ENCODE measurements at places on chromosomes 1 and 21.

DNA sequence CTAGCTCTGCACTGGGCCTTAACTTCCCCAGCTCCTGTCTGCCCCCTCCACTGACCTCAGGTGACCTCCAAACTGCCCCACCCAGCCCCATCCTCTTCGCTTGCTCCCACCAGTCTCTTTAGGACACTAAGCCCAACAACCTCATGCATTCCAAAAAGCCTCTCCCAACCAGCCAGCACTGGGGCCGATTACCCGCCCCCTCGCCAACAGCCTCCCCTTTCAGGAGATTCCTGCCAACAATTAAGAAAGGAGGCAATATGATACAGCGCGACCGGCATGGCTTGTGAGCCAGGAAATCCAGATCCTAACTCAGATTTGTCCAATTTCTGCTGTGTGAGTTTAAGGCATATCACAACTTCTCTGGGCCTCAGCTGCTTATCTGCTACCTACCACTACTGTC is 14.7 kb downstream of the KANK4 start:
- DNase-seq: no peak

- DNase-seq: no peak
Measured at GRCh38 chr1:3066250-3066711, 2.7 kb upstream of the PRDM16 start.

- DNase-seq: no peak
Measured at GRCh38 chr1:160544647-160545046, 21.6 kb upstream of the SLAMF6 start.

GRCh38 chr21:20649231-20649630 is 349.0 kb upstream of the NCAM2 start:
- DNase-seq: no peak

DNA sequence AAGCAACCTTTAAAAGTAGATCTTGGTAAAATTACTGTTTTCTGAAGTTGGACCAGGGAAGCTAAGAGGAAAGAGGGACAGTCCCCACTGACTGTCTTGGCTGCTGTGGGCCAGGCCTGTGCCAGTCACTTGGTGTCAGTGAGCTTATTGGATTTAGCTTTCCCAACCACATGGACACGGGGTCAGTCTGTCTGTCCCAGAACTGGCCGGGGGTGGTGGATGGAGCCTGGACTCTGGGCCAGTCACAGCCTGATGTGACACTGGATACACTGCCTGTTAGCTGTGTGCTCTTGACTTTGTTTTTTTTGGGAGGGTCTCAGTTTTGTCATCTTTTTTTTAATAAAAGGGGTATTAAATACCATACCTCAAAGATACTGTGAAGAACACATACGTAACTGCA is 96.7 kb downstream of the GALNT2 start:
- DNase-seq: no peak
